ENCODE measurements at places on chromosomes 3 and 15.

- no peak for DNase-seq
Observed at GRCh38 chr15:94360251-94360685, 128.9 kb downstream of the MCTP2 start.

DNA sequence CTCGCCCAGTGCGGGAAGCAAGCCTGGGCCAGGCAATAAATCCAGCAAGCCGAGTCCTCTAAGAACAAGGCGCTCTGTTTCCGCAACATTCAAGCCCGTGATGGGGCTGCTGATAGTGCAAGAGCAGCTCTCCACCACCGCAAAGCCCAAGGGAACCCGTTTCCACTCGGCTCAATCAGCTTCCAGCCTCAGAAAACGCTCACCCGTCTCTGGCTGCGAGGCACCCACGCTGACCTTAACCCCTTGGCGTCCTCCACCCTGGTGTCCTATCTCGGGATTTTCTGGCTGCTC, 17.8 kb downstream of the SPATA12 start:
- DNase-seq = no peak

DNA sequence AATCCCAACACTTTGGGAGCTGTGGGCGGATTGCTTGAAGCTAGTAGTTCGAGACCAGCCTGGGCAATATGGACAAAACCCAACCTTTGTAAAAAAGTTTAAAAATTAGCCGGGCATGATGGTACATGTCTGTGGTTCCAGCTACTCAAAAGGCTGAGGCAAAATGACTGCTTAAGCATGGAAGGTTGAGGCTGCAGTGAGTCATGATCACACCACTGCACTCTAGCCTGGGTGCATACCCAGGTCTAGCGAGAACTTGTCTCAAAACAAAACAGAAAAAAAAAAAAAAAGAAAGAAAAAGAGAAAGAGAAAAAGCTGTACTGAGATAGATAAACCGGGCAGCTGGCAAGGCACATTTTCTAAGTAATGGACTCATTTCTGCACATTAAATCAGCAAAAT, 10.6 kb downstream of the ARPP19 start:
- no peak for DNase-seq

GRCh38 chr3:30085486-30085885, 520.9 kb upstream of the TGFBR2 start:
- DNase-seq = no peak

DNA sequence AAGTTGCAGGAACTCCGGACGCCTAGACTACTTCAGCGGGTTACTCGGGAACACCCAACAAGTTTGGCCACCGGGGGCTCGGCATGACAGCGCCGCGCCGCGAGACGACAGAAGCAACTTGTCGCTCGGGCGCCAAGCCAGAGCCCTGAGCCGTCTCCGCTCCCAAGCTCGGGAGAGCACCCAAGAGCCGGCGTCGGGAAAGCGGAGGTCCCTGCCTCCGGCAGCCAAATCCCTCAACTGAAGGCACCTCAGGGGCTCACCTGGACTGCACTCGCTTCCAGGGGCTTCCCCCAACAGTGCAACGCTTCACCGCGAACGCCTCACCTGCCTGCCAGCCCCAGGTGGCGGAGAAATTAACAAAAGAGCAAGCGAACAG, 640 bp downstream of the MB21D2 start:
- no peak for DNase-seq

DNA sequence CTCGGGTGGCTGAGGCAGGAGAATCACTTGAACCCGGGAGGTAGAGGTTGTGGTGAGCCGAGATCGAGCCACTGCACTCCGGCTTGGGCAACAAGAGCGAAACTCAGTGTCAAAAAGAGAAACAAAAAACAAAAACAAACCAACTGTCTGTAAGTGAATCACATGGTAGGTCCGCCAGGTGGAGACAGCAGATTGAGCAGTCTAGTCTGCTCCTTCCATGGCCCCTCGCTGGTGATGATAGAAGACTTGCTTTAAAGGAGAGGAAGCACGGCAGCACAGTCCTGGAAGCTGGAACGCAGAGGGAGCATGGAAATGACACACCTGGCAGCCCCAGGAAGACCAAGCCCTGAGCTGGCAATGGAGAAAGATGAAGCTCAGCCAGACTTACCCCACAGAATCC, 31.4 kb upstream of the MGLL start:
- DNase-seq = no peak

GRCh38 chr3:128502712-128503111, 9.7 kb upstream of the GATA2 start:
- DNase-seq = no peak

DNA sequence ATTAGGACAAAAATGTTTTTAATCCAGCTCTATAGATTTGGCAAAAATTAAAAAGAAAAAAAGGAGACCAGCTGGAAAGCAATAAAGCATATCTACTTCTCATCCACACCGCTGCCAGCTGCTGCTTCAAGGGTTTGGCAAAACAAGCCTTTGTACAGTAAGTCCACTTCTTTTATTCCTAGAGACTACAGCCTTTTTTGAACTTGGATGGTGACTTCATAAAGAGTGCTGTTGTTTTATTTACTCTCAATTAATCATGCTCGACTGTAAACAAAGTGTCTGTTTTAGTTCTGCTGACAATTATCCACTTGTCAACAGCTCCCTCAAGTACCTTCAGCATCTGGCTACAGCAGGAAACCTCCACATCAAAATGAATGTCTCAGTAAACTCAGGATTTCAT, 12.3 kb upstream of the FOXB1 start:
- DNase-seq = no peak

- DNase-seq = no peak
Observed at GRCh38 chr3:60417576-60417975, 833.7 kb downstream of the FHIT start.

GRCh38 chr3:294096-294495, 97.5 kb downstream of the CHL1 start:
- no peak for DNase-seq
